ENCODE measurements at places on chromosomes 12 and 14.

DNA sequence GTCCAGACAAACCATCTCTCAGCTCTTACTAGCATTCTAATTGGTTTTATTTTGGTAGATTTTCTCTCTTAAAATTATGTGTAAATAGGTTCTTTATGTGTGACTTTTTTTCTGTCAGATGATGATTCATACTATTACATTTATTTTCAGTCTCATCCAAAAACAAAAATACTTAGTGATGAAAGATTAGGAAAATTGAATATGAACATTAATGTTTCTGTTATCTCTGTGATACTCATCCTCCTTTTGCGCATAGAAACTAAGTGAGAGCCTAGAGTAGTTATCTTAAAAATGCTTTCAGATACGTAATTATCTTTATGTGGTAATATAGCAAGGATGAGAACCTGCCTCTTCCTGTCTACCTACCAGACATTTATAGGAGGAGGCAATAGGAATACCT lies 84.1 kb upstream of the MON2 start:
- DNase-seq = no peak

DNA sequence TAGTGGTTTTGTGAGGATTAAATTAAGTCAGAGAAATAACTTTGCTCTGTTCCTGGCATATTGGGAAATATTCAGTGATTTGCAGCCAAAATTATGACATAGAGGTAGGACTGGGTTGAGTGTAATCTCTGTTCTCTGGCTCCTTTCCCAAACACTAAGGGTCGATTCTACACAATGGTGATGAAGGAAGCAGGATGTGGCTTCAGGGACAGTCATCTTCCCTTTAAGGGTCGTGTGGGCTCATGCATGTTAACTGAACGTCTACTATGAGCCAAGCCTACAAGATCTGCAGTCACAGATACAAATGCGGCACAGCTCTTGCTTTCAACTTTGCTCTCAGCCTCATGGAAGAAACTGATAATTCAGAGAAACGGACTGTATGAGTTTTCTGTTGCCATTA lies 381.6 kb downstream of the VRK1 start:
- no peak for DNase-seq

DNA sequence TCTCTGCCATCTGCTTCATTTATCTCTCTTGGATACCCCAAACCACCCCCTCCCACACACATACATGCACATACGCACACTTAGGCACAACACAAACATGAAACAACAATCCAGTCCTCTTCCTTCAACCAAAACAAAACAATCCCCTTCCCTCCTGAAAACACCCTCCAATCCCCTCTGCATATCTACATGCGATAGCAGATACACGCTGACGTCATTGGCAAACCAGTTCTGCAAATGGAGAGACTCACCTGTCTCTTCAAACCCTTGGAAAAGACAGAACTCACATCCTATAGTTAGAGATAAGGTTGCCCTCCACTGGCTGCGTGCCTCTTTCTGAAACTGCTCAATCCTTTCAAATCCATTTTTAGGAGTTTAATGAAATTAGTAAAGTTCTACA lies 37.2 kb upstream of the RMST start:
- DNase-seq = no peak

GRCh38 chr14:29724991-29725390 lies 202.7 kb downstream of the PRKD1 start:
- no peak for DNase-seq

DNA sequence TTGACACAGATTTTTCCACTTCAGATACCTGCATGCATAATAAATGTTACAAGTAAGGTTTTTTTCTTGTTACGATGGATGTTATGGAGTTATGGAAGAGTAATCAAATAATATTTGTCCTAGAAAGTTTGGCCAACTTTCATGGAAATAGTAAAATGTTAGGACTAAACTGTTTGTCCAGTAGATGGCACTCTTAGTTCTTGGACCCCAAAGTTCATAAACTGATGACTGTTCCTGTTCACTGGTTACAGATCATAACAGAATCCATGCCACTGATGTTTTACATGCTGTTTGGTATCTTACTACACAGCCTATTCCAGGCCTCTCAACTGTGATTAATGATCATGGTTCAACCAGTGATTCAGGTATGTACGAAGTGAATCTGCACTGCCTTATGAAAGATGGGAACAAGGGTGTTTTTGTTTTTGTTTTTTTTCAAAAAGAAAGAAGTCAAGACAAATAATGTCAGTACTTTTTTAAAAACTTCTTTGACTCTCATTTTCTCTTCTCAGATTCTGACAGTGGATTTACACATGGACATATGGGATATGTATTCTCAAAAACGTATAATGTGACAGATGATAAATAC lies 48.8 kb upstream of the SLCO1C1 start:
- no peak for DNase-seq

- DNase-seq = no peak
These were observed 62.3 kb upstream of the PTCSC3 start for GRCh38 chr14:36238666-36239363.

GRCh38 chr12:90978117-90978770 lies 23.3 kb upstream of the CCER1 start:
- DNase-seq = no peak

- no peak for DNase-seq
These were observed 707.2 kb downstream of the AACS start for GRCh38 chr12:125772403-125772802.

- DNase-seq = no peak
These were observed 38.6 kb upstream of the TPH2 start for GRCh38 chr12:71900091-71900490.

DNA sequence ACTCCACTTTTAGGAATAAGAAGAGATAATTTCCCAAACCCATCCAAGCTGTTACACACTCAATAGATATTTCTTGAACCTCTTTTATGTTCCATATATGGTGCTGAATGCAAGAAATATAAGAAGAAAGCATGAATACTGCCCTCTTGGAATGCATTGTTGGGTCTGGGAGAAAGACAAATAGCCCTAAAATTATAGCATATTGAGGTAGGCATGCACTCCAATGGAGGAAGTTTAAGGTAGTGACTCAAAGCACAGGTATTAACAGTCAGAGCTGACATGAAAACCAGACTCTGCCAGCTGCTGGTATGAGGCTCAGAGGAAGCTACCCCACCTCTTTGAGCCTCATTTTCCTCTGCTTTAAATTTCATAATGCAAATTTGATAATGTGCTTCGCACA lies 261.3 kb upstream of the NOS1 start:
- DNase-seq = no peak

GRCh38 chr12:116589581-116589980 lies 30.4 kb downstream of the MAP1LC3B2 start:
- DNase-seq = no peak

- DNase-seq = no peak
These were observed 26.4 kb upstream of the DICER1 start for GRCh38 chr14:95183532-95184412.

GRCh38 chr12:76920172-76921099 lies 41.6 kb upstream of the CSRP2 start:
- DNase-seq = no peak

DNA sequence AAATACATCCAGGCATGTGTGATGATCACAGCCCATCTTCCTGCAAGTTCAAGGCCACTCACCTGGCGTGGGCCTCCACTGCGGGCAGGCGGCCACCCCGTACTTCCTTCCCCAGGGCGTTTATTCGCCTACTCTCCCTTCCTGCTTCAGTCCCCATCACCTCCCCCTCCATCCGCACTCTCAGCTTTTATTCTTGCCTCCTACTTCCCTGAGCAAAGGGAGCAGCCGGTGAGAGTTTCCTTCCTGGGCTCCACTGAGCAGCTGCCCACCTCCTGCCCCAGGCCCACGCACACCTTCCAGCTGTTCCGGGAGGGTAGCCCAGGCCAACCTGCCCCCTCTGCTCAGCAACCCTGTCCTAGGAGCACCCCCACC lies 4.1 kb downstream of the CYP46A1 start:
- no peak for DNase-seq

DNA sequence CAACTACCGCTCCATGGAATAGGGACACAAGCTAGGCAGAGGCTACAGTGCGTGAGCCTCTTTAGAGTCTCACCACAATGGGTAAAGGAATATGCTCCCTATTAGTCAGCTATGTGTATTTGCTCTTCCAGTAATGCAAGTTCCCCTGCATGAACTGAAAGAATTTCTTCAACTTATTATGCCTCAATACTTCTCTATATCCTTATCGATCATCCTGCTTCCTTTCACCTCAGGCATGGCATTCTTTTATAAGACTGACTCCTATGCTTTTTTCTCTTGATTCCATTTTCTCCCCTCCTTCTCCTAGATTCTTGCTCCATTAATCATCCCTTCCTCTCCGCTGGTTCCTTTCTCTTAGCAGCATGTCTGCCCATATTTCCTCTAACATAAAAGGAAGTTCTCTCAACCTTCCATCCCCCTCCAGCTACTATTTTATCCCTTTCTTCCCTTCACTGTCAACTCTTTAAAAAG lies 94.5 kb upstream of the CPM start:
- DNase-seq = no peak

- DNase-seq = no peak
These were observed 26.5 kb upstream of the PLXNC1 start for GRCh38 chr12:94121886-94122285.

- no peak for DNase-seq
These were observed 417.5 kb downstream of the LRIG3 start for GRCh38 chr12:58502841-58503240.

GRCh38 chr14:94697773-94698556 lies 71.9 kb downstream of the GSC start:
- no peak for DNase-seq

DNA sequence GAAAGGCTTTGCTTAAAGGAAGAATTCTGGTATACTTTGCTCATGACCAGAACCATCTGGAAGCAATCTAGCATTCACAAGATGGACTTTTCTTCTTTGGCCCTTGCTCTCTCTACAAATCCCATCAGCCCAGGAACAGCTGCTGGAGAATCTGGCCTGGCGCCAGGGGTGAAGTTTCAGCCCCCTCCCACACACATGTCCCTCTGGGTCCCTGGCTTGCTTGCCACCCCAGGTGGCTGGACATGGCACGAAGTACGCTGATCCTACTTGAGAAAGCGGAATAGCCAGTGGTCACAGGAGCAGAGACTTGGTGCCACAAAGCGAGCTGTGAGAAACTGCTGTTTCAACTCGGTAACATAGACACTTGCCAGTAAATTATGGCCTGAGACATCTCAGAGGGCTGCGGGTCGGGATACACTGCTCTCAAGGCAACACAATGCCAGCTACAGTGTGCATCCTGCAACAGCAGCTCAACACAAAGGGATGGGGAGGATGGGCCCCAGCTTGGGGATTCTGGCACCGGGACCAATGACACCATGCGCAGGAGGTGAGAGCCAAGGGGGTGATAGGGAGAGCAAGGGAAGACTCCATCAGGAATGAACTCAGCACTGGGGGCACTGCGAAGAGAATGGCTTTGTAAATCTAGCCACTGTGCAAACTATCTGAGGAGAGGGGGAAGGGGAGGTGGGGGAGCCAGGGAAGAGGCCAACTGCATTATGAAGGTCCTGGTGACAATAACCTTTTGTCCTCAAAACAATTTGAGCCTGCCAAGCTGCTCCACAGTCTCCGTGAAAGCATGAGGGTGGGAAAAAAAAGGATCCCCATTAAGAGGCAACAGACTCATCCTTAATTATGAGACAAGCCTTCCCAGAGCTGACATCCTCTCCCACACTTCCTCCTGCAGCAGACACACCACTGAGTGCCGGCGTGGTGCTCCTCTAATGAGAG lies 219.9 kb downstream of the PPM1H start:
- no peak for DNase-seq

DNA sequence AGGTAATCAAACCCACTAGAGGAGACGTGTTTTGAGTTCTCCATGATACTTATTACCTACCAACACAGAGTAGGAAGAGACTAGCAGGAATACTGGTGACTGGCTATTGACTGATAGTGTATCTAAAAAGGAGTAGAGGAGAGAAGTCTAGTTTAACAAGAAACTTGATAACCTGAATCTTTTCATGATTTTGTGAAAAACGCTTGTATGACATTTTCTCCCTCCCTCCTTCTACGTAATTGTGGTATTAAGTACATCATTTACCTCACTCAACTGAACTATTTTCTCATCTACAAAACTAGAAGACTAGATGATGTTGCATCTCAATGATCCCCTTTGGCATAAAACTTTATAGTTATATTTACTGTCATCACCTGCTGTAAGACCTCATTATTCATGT lies 107.4 kb downstream of the PPP1R12A start:
- DNase-seq = no peak

DNA sequence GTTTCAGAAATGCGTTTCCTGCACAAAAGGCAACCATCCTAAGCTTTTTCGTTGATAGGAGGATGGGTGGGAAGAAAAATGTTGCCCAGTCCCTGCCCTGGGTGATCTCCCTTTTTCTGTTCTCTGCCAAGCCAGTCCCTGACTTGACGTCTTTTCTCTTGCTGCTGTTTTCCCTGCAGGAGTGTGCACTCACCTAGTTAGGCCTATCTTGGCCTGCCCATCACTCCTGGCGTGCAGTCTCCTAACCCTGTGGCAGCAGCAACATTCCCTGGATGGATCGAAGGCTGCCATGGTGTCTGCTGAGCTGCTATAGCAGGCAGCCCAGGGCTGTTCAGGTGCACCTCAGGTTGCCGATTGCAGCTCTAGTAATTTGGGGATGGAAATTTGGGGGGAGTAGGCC lies 1.2 kb downstream of the UNC119B start:
- no peak for DNase-seq

- no peak for DNase-seq
These were observed 125.6 kb downstream of the SMOC1 start for GRCh38 chr14:70004791-70005190.

DNA sequence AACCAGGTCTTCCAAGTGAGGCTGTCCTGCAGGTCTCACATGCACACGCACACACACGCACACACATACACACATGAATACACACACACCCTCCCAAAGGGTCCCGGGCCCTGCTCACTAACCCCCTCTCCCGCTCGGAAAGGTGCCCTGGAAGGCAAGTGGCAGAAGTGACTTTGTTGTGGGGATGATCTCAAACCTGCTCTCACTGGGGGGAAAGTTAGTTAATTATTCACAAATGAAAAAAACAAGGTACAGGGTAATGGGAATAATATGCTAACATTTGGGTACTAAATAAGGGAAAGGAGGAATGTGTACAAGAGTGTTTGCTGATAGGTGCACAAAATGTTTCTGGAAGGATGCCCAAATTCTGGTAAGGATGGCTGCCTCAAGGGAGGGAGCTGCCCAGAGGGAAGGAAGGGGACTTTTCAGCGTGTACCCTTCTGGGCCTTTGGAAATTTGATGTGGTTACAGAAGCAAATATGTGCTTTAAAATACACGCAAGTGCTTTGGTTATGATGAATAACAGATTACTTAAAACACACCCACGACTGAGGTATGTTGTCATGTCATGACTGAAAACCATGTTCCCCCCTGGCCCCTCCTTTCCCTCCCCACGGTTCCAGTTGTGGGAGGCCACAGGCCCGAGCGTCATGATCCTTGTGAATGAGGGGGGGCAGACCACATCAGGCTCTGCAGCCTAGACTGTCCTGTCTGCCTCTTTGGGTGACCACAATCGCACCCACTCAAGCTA lies 43.3 kb upstream of the PLEKHG6 start:
- peak; percentile 18 for DNase-seq

GRCh38 chr12:133081159-133081780 lies 547 bp downstream of the ZNF140 start:
- no peak for DNase-seq
